ENCODE measurements at places on chromosomes 2 and 18.
A peak's percentile ranks its signal among the peaks of the same experiment; 100 is the strongest.

DNA sequence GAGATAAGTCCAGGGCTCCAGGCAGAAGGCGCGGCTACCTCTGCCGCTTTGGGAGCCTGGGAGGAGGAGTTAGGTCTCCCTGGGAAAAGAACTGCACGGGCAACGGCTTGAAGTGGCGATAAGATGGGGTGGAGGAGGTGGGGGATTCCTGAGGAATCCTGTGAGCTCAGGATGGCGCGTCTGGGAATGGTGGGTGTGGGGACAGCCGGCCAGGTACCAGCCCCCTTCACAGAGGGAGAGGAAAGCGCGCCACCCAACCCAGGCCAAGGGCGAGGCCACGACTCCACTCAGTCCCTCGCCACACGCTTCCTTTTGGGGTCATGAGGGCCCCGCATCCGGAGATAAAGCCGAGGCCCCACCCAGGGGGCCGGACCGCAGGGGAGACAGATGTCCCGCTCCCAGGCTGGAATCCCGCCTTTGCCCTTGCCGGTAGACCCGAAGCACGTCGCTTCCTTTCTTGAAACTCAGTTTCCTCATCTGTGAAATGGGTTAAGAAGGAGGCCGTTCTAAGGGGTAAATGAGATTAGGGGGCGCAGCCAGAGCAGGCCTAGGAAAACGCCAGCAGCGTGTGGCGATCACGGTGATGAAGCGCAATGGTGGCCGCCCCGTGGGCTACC is 1.7 kb upstream of the CTDSP1 start:
- DNase-seq, result no peak
- H3K4me3 ChIP-seq, result peak overlapping the region; percentile 90
- H3K27ac ChIP-seq, result peak overlapping the region; percentile 99
- peaks cover 39% of the 10 kb centered on the region for H3K4me1 ChIP-seq

GRCh38 chr18:24878289-24878688 is 417.9 kb downstream of the HRH4 start:
- no peak overlapping the region for H3K27ac ChIP-seq
- H3K27me3 ChIP-seq, result no peaks in the 10 kb centered on the region
- H3K36me3 ChIP-seq, result no peaks in the 10 kb centered on the region
- no peak overlapping the region for H3K4me3 ChIP-seq
- no peak for DNase-seq

- no peaks in the 10 kb centered on the region for H3K36me3 ChIP-seq
- no peak overlapping the region for H3K4me3 ChIP-seq
- H3K4me1 ChIP-seq, result no peaks in the 10 kb centered on the region
Measured at GRCh38 chr18:11807233-11807632, 44.0 kb upstream of the CHMP1B start.

GRCh38 chr18:38358805-38359657 is 793.4 kb upstream of the CELF4 start:
- DNase-seq, result no peak
- no peaks in the 10 kb centered on the region for H3K4me1 ChIP-seq
- H3K27ac ChIP-seq, result no peak overlapping the region
- no peaks in the 10 kb centered on the region for H3K27me3 ChIP-seq

- no peaks in the 10 kb centered on the region for H3K27me3 ChIP-seq
- no peak for DNase-seq
- no peak overlapping the region for H3K4me3 ChIP-seq
- no peaks in the 10 kb centered on the region for H3K36me3 ChIP-seq
- H3K27ac ChIP-seq, result no peak overlapping the region
- peaks cover 4% of the 10 kb centered on the region for H3K4me1 ChIP-seq
Measured at GRCh38 chr2:111711270-111711669, 172.7 kb downstream of the ANAPC1 start.

DNA sequence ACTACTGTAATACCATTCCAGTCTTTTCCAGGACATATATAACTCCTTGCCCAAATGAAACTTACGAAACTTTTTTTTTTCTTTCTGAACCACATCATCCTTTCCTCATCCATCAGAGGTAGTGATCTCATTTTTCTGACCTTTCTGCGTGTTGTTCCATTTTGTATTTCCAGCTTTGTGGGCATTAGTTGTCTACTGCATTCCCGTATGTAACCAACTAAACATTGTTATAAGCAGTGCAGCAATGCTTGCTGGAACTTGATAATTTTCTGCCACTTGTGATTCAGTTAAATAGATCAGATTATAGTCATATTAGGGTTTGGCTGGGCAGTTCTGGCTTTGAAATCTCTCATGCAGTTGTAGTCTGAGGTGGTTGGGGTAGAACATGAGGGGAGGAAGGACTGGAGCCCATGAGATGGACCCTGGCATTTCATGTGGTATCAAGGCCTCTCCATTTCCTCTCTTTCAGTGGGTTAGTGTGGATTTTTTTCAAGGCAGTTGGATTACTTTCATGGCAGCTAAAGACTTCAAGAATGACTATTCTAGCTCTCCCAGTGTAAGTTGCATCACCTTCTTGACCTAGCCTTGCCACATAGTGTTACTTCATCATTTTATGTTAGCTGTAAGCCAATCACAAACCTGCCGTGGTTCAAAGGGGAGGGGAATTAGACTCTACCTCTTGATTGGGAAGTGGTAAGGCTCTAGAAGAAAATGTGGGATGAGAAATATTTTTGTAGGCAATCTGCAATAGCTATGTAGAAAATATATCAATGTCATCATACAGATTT is 80.5 kb downstream of the EHBP1 start:
- no peaks in the 10 kb centered on the region for H3K36me3 ChIP-seq
- no peak overlapping the region for H3K4me3 ChIP-seq
- no peak for DNase-seq
- no peaks in the 10 kb centered on the region for H3K27me3 ChIP-seq

DNA sequence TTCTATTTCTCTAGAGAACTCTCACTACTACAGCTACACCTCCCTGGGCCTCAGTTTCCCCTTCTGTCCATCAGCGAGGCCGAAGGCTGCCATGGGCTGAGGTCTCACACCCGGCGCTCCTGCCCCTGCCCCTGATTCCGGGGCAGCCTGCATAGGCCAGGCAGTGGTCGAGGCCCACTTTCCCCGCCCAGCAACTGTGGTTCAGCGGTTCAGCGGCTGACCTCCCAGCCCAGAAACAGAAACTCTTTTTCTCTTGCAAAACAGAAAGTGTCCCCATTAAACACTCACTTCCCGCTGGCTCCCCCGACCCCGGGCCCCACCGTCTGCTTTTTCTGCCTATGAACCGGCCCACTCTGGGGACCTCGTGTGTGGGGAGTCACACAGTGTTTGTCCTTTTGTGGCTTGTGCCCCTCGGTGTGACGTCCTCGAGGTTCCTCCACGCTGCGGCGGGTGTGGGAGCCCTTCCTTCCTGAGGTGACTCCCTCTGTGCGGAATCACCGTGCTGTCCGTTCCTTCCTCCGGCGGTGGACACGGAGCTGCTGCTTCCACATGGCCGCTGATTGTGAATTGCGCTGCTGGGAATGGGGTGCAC is 16.0 kb downstream of the PDCD1 start:
- no peak for DNase-seq
- peaks cover 21% of the 10 kb centered on the region for H3K4me1 ChIP-seq
- no peak overlapping the region for H3K4me3 ChIP-seq
- H3K27ac ChIP-seq, result peak overlapping the region; percentile 73

DNA sequence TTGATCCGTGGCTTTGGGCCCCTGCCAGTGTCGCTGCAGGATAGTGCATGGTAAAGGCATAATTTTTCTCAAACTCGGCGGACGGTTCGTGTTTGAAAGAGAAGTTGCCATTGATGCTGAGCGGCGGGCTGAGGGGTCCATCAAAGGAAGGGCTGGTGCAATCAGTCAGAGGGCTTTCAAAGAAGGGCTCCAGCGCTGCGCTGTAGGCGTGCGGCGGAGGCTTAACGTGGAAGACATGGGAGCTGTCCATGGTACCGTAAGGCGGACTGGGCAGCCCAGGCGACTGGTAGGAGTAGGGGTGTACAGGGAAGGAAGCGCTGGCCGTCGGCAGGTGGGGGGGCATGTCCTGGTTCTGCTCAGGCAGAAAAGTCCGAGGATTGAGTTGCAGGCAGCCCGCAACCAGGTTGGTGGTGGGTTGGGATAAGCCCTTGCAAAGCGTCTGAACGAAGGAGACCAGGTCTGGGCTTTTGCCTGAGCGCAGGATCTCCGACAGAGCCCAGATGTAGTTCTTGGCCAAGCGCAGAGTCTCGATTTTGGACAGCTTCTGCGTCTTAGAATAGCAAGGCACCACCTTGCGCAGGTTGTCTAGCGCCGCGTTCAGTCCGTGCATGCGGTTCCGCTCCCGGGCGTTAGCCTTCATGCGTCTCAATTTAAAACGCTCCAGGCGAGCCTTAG is 2.3 kb downstream of the NEUROD1 start:
- H3K36me3 ChIP-seq, result no peaks in the 10 kb centered on the region
- no peak overlapping the region for H3K27ac ChIP-seq
- no peak overlapping the region for H3K4me3 ChIP-seq
- no peak for DNase-seq

DNA sequence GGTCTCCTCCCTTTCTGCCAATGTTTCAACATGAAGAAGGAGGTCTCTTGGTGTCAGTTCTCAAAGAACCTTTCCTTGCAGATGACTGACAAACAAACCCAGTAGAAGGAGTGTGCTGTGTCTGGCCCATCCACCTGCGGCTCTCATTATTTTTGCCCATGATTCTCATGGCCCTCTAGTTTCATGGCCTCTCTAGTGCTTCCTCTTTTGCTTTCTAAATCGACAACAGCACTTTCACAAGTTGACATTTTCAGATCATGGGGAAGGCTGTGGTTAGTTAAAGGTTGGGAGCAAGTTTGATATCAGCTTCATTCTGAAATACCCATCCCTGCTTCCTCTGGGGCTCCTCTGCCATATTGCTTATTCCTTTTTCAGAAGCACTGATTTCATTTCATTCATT is 805.2 kb downstream of the SLC4A3 start:
- no peak for DNase-seq
- H3K27me3 ChIP-seq, result no peaks in the 10 kb centered on the region
- no peaks in the 10 kb centered on the region for H3K4me1 ChIP-seq
- no peak overlapping the region for H3K27ac ChIP-seq

GRCh38 chr2:84894758-84895520 is 10.5 kb upstream of the TMSB10 start:
- no peaks in the 10 kb centered on the region for H3K36me3 ChIP-seq
- no peaks in the 10 kb centered on the region for H3K27me3 ChIP-seq
- peaks cover 21% of the 10 kb centered on the region for H3K4me1 ChIP-seq
- DNase-seq, result no peak

- no peaks in the 10 kb centered on the region for H3K27me3 ChIP-seq
- H3K4me3 ChIP-seq, result no peak overlapping the region
- no peaks in the 10 kb centered on the region for H3K36me3 ChIP-seq
- H3K4me1 ChIP-seq, result no peaks in the 10 kb centered on the region
- no peak overlapping the region for H3K27ac ChIP-seq
- no peak for DNase-seq
Measured at GRCh38 chr2:40028792-40029488, 249.9 kb upstream of the THUMPD2 start.

DNA sequence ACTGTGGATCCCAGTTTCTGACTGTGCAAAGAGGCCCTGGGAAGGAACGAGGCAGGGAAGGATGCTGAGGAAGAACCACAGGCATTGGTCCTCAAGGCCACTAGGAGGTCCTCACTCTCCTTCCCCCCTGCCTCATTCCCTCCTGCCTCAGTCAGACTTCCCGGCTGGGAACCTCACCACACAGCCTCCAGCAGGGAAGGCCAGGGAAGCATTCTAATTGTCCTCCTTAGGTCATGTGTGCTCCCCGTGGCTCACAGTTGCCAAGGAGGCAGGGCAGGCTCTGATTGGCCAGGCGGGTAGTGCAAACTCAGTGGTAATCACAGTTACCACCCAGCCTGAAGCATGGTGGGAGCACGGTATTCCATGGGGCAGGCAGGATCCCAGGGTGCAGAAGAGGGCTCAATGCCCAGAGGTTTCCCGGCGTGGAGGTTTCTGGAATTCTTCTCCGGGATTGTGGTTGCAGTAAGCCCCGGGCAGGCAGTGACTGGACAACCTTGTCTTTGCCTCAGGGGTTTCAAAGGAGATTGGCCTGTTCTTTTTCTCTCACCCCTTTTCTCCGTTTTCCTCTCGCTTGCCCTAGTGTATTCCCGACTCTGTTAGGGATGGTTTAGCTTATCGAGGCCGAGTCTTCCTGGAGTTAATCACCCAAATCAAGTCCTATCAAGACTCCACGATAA is 27.1 kb downstream of the FER1L5 start:
- no peaks in the 10 kb centered on the region for H3K36me3 ChIP-seq
- peak; percentile 77 for DNase-seq
- no peak overlapping the region for H3K27ac ChIP-seq
- H3K4me1 ChIP-seq, result peaks cover 13% of the 10 kb centered on the region
- no peaks in the 10 kb centered on the region for H3K27me3 ChIP-seq
- H3K4me3 ChIP-seq, result no peak overlapping the region

GRCh38 chr2:226220511-226220910 is 579.1 kb downstream of the IRS1 start:
- no peak overlapping the region for H3K4me3 ChIP-seq
- no peaks in the 10 kb centered on the region for H3K4me1 ChIP-seq
- no peaks in the 10 kb centered on the region for H3K27me3 ChIP-seq
- no peaks in the 10 kb centered on the region for H3K36me3 ChIP-seq

GRCh38 chr2:230980468-230980867 is 15.5 kb upstream of the SPATA3 start:
- no peak overlapping the region for H3K27ac ChIP-seq
- H3K36me3 ChIP-seq, result no peaks in the 10 kb centered on the region
- no peak for DNase-seq
- H3K4me1 ChIP-seq, result no peaks in the 10 kb centered on the region
- H3K4me3 ChIP-seq, result no peak overlapping the region
- H3K27me3 ChIP-seq, result no peaks in the 10 kb centered on the region

- H3K27ac ChIP-seq, result no peak overlapping the region
- no peaks in the 10 kb centered on the region for H3K27me3 ChIP-seq
- no peak for DNase-seq
- no peaks in the 10 kb centered on the region for H3K36me3 ChIP-seq
- no peak overlapping the region for H3K4me3 ChIP-seq
Measured at GRCh38 chr2:235603659-235604058, 109.8 kb downstream of the AGAP1 start.

DNA sequence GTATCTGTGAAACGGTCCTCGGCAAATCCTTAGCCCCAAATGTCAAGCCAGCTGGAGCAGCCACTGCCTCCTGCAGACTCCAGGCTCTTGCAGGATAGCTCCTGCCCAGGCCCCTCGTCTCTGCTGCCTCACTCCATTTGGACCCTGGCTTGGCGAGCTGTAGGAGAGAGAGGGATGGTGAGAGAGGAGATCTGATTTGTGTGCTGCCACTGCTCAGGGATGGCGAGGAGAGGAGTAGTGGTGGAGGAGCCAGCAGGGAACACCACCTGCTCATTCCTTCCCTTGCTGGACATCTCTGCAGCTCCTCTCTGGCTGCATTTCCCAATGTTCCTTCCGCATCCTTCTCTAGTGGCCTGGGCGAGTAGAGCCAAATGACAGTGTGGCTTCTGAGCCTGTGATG is 109.1 kb upstream of the NCK2 start:
- H3K27me3 ChIP-seq, result no peaks in the 10 kb centered on the region
- no peak overlapping the region for H3K4me3 ChIP-seq
- H3K4me1 ChIP-seq, result no peaks in the 10 kb centered on the region
- H3K36me3 ChIP-seq, result no peaks in the 10 kb centered on the region
- DNase-seq, result peak; percentile 70

- no peaks in the 10 kb centered on the region for H3K4me1 ChIP-seq
- DNase-seq, result no peak
- no peak overlapping the region for H3K4me3 ChIP-seq
- no peaks in the 10 kb centered on the region for H3K27me3 ChIP-seq
- H3K27ac ChIP-seq, result no peak overlapping the region
- H3K36me3 ChIP-seq, result no peaks in the 10 kb centered on the region
Measured at GRCh38 chr2:99106913-99107312, 34.6 kb upstream of the C2orf15 start.
